ENCODE measurements at places on chromosomes 2 and 18.

DNA sequence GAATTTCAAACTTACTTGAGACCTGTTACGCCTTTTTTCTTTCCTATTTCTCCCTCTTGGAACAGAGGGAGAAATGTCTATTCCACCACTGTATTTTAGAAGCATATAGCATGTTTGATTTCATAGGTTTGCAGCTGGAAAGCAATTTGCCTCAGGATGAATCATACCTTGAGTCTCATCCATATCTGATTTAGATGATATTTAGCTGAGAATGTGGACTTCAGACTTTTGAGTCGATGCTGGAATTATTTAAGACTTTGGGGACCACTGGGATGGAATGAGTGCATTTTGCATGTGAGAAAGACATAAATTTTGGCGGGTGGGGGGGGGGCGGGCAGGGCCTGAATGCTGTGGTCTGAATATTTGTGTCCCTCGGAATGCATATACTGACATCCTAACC is 282.7 kb upstream of the STON1 start:
- no peak for DNase-seq

DNA sequence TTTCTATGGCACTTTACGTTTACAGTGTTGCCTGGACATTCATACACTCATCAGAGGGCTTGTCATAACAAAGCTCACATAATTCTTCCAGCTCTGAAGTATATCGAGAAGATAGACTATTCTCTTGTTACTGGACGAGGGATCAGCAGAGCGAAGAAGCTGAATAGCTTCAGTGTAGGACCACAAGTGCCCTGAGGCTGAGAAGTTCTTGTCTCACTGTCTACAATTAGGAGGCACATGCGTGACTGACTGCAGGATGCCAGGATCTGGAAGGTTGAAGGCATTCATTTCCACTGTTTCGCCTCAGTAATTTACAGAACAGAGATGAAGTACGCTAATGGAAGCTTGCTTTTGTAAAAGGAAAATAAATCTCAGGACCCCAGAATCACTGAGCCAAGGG is 9.6 kb downstream of the SH3YL1 start:
- peak; percentile 26 for DNase-seq

DNA sequence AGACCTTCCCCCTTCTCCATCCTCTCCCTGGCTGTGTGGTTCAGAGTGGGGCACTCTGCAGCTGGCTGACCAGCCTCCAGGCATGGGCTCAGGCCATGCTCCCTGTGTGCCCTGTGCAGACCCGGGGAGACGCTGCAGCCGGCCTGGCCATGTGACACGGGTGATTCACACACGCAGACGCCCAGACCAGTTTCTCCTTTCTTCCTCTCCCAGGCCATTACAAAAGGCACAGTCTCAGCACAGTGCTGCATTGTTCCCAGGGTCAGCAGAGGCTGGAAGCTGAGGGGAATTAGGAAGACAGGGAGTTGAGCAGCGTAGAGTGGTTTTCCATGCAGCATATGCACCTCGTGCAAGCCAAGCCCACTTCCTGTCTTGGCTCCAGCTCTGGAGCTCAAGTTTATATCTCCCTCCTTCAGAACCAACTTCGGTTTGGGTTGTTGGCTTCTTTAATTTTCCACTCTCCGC is 288.5 kb downstream of the TNS1 start:
- no peak for DNase-seq

DNA sequence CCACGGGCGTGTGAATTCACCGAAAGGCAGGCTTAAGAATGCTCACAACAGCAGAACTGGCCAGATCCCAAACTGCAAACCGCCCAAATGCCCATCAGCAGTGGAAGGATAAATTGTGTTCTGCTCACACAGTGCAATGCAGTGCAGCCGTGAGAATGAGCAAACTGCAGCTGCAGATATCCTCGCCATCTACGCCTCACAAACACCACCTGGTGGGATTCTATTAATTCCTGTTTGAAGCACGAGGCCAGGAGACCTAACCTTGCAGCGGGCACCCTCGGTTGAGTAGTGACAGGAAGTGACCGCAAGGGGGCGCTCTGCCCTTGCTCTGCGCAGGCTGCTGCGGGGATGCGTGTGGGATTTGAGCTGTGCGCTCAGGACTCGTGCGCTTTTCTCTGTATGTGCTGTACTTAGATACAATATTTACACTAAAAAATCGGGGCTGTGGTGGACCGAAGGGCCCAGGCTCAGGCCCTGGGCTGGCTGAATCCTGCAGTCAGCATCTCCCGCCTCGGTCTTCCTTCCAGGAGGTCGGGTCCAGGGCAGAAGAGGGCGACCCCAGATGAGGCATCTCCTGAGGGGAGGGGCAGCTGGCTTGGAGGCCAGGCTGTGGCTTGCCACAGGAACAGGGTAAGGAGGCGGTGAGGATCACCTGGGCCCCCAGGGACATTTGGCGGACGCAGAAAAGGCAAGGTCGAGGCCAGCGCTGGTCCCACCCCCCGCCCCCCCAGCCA is 19.8 kb upstream of the PDIA6 start:
- DNase-seq: peak; percentile 77

- DNase-seq: peak; percentile 26
These were observed 258.5 kb downstream of the KCNS3 start for GRCh38 chr2:18136881-18137475.

DNA sequence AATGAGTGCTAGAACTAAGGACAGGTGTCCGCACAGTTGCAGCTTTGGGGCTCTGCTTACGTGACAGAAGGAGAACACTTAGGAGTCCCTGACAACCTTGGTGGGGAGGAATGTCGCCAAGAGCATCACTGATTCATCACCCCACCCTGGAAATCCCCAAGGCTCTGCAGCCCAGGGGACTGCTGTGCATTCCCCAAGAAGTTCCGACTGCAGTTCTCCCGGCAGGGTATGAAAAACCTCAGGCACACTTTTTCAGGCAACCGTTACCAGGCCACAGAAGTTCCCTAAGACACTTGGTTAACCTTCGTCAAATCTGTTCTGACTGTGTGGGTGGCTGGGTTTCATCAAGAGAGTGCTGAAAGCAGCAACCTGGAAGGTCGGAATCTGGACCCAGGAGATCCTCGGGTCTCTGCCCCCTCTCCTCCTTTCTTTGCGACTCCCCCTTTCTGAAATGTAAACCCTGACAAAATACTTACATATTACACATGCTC is 192.1 kb upstream of the CXCR4 start:
- no peak for DNase-seq

GRCh38 chr2:162053066-162053807 is 20.8 kb downstream of the DPP4 start:
- no peak for DNase-seq

Measured in umbilical cord (tissue), 2 donors.